ENCODE measurements at places on chromosomes 4 and X. TPM values are rescaled to one million over a fixed set of nuclear protein-coding genes. Genes with fewer than 3 reads are reported as not detected.

Gene PGAM4
- polyA plus RNA-seq = not detected

Gene HS3ST1
- 1.4 TPM for polyA plus RNA-seq

Gene HMGN5
- 37.0 TPM for polyA plus RNA-seq

Gene MAGEA2
- polyA plus RNA-seq = not detected

GRCh38 chr4:8502836-8503585, 62.4 kb downstream of the TRMT44 start:
- no peak for DNase-seq

DNA sequence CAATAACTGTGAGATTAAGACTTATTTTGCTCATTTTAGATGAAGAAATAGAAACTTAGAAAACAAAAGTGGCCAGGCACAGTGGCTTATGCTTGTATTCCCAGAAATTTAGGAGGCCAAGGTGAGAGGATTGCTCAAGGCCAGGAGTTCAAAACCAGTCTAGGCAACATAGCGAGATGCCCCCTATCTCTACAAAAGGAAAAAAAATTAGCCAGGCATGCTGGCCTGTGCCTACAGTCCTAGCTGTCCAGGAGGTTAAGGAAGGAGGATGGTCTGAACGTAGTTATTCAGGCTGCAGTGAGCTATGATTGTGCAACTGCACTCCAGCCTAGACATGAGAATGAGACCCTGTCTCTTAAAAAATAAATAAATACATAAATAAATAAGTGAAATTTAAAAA, 28.0 kb downstream of the APELA start:
- no peak for DNase-seq

DNA sequence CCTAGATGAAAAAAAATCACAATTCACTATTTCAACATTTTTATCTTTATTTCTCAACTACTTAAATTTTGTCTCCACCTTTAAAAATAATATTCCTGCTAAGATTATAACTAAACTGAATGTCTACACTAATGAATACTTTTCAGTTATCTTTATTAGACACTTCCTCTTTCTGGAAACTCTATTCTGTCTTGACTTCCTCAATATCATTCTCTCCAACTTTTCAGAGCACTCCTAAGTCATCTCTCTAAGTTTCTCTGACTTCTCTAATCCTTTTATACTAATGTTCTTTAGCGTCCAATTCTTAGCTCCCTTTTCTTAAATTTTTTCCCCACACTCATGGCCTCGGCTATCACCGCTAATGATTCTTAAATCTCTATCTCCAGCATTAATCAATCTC, 374.2 kb downstream of the FBXO8 start:
- DNase-seq = no peak

- no peak for DNase-seq
Observed at GRCh38 chrX:123454712-123455431, 270.8 kb downstream of the GRIA3 start.

DNA sequence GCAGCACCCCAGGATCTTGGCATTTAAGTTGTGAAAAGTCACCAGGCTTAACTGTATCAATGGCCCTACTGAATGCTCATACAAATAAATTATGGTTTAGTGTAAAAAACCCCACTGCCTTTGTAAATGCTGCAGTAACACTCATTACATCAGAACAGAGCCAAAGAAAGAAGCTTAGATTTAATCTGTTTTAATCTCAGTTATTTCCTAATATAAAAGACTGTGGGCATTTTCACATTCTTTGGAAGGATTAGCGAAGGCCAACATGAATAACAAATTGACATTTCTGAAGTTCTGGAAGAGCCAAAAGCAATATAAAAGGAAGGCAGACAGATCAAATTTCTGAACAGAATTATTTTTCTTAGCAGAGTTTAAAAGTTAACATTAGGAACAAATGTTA, 140.0 kb upstream of the HCCS start:
- no peak for DNase-seq

GRCh38 chr4:20418861-20419451, 167.3 kb downstream of the SLIT2 start:
- peak; percentile 39 for DNase-seq

DNA sequence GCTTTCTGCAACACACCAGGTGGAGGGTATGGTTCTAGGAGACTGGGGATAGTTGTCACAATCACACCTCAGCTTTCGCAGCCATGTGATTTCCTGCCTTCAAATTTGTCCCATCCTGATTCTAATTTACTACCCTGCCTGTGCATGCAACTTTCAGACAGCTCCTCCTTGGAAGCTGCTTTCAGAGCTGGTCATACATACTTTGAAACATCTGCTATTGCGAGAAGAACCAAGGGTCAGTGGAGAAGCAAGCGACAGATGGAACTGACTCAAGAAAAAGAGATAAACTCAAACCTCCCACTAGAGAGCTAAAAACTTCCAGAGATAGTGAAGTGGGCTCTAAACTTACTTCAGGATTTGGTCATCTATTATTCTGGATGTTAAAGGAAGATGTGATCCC, 381.7 kb upstream of the FGF13 start:
- no peak for DNase-seq

- no peak for DNase-seq
Observed at GRCh38 chr4:107858158-107858742, 33.5 kb downstream of the SGMS2 start.

DNA sequence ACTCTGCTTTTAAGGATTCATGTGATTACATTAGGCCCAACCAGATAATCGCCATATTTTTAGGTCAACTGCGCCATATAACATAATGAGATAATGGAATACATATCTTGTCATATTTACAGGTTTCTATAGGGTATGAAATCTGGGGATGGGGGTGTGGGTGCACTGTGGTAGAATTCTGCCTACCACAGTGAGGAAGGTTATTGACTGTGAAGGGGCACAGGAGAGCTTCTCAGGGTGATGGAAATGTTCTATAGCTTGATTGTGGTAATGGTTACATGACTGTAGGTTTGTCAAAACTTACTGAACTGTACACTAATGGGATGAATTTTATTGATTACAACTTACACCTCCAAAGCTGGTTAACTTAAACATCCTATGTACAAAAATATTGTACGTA, 15.9 kb downstream of the USP53 start:
- DNase-seq = no peak

DNA sequence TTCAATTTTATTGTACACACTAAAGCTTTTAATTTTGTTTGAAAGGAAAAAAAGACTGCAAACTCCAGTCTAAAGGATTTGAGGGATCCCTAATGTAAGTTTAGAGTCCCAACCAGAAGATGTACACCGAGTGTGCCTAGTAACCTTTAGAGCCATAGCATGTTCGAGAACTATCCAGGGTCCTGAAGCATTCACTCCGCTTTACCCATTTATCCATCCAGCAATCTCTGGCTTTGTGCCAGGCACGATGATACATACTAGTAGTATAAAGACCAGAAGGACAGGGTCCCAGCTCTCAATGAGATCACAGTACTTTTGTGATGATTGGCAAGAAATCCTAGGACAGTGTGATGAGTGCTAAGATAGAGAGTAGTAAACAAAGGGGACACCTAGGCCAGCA, 168.7 kb downstream of the STK32B start:
- DNase-seq = peak; percentile 36

Measured in renal pelvis (tissue), 12 donors.